NCI-H2227 treated with DMSO at 0.1 percent for 48 hours (cell line): ENCODE measurements at places on chromosomes 16 and 17.

DNA sequence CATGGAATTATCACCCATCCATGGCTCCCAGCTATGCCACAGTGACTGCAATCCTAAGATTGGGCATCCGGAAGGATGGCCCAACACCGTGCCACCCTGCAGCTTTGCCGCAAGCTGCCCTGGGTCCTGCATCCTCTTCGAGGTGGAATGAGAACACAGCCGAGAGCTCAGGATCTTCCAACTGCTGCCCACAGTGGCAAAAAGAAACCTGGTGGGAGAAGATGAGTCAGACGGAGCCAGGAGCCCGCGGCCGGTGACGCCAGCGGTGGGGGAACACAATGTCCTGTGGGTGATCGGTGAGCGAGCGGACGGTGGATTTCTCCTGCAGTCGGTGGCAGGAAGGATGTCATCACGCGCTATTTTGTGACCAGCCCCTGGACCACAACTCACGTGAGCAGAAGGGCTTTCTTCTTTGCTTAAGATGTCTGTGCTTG is 20.1 kb downstream of the CD7 start:
- no peak for DNase-seq

DNA sequence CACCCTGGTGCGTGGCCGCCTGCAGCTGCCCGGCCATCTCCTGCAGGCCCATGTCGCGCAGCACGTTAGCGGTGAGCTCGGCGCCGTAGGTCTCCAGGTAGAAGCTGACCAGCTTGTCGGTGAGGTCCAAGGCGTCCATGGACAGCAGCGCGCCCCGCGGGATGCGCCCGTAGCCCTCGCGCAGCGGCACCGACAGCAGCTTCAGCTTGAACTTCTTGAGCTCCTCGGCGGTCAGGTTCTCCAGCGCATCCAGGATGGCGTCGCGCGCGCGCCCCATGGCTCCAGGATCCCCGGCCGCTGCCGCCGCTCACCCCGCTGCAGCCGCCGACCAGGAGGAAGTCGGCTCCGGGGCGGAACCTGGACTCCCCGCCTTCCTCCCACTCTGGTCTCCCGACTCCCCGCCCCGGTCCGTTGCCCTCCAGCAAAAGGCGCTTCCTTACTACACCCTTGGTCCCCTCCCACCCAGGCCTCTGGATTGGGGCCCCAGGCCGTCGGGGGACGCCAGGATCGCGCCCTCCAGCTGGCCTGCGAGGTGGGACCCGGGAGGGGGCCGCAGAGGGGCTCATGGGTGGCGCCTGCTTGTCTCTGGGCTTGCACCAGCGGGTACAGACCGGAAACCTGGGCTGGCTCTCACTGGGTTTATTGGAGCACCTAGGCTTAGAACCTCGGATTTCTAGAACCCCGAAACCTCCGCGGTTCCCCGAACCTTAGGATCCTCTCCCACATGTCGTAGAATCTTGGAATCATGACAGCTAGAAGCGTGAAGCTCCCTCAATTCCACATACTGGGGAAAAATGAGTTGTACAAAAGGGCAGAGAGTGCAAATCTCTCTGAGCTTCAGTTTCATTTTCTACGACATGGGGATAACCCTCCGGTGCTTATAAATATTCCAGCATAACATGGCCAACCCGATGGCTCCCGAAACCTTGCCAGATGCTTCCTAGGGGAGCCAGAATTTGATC is at the start of gene PYCARD:
TSS of gene PYCARD (minus strand) at position 347 of the 962 bp plus-strand sequence. CDS start at position 277, 70 bp downstream.
- DNase-seq: peak; percentile 38

GRCh38 chr16:354971-355461 is 2.5 kb upstream of the AXIN1 start:
- no peak for DNase-seq

DNA sequence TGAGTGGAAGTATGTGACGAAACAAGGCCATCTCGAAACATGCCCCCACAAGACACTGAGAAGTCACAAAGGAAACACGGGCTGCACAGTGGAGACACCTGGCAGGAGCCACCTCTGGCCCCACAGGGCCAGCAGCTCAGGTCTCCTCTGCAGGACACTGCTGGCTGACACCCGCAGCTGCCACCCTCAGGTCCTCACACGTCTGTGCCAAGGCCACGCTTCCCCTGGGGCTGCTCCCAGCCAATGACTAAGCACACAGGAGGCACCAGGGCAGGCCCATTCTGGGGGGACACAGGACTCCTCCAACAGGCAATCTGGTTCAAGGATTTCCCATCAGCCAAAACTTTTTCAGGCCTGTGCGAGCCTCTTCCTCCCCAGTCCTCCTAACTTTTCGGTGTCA is 36.4 kb downstream of the MBTPS1 start:
- DNase-seq: no peak

- no peak for DNase-seq
These were observed 6.1 kb downstream of the ANKS4B start for GRCh38 chr16:21239646-21240045.

GRCh38 chr16:85868495-85868894 is 30.5 kb upstream of the IRF8 start:
- DNase-seq: no peak

DNA sequence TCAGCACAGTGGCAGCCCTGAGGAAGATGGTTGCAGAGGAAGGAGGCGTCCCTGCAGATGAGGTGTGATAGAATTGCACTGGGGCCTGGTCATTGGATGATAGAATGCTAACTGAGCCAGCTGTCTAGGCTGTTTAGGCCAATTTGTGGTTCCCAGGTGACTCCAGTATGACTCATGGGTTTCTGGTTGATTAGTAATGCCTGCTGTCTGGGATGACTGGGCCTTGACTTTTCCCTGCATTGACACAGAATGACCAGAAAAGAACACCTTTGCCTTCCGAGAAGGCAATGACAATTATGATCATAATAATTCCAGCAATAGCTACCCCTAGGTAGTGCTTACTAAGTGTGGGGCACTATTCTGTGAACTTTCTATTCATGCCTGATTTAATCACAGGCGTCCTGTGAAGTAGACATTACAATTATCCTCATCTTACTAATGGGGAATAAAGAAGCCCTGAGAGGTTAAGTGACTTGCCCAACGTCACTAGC is 31.5 kb downstream of the USP43 start:
- no peak for DNase-seq

- DNase-seq: no peak
These were observed 8.4 kb downstream of the LITAFD start for GRCh38 chr16:8890549-8890921.

- DNase-seq: no peak
These were observed 2.2 kb downstream of the PIP4K2B start for GRCh38 chr17:38797158-38797490.

- no peak for DNase-seq
These were observed 144.0 kb upstream of the IRX3 start for GRCh38 chr16:54430491-54431030.

DNA sequence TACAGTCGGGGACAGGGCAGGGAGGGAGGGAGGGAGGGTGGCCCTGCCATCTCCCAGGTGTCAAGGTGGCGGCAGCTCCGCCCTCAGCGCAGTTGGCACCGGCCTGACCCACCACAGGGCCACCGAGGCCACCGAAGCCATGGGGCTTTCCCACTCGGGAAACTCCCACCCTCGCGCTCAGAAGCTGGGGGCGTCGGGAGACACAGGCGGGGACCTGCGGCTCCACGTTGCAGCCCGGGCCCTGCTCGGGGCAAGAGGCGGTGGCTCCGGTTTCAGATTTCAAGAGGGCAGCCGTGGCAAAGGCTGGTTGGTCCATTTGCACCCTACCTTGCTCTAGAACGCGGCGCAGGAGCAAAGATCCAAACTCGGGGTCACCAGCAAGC is 544 bp downstream of the CYB561 start:
- DNase-seq: no peak

DNA sequence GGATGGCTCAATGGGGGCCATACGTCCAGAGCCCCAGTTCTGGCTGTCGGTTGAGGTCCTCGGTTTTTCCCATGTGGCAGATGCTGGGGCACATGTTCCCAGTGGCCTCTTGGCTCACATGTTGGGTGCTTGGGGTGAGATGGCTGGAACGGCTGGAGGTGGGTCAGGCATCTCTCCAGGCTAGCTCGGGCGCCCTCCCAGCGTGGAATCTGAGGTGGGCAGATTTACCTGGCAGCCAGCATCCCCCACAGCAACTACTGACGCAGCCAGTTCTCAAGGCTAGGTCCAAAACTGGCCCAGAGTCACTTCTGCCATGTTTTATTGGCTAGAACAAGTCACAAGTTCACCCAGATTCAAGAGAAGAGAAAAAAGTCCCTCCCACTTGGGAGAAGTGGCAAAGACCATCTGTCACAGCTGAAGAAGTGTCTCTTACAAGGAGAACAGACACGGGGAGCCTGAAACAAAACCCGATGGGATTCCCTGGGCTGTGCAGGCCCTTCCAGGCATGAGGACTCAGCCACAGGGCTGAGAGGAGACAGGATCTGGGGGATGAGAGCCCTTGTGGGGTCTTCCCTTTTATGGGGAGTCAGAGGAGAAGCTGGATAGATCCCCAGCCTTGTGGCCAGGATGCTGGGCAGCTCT is 15.2 kb downstream of the ACE start:
- DNase-seq: no peak

GRCh38 chr16:46918905-46919792 is 35.0 kb downstream of the GPT2 start:
- DNase-seq: peak; percentile 6

GRCh38 chr16:4454623-4455022 is 19.8 kb downstream of the NMRAL1 start:
- DNase-seq: no peak

DNA sequence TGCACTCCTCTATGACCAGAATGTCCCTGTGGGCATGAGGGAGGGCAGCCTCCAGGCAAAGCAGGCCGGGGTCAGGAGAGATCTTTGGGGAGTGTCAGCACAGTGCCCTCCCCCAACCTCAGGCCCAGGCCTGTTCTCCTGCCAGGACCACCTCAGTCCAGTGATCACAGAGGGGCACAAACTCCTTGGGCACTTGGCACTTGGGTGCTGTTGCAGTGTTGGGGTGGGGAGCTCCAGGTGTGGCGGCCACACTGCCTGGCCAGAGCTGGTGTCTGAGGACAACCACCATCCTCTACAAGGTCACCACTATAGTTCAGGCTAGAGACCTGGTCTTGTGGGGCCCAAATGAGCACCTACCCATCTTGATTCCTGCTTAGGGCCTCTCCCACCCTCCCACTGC is 37.2 kb downstream of the SMPD3 start:
- no peak for DNase-seq

GRCh38 chr17:42403150-42403549 is 14.9 kb upstream of the STAT3 start:
- no peak for DNase-seq

DNA sequence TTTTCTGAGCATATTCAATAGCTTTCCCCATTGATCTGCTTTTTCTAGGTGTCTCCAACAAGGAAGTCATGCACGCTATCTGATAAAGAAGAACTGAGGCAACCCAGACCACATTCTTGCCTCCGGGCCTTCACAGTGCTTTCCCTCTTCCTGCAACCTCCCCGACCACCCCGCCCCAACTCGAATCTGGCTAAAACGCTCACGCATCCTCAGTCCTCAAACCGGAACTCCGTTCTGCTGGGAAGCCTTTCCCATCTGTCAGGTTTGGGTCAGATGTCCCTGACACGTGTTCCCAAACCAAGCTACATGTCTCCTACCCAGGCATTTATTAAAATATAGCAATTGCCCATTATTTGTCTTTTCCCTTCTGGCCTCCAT is 112.7 kb downstream of the VPS53 start:
- DNase-seq: no peak

DNA sequence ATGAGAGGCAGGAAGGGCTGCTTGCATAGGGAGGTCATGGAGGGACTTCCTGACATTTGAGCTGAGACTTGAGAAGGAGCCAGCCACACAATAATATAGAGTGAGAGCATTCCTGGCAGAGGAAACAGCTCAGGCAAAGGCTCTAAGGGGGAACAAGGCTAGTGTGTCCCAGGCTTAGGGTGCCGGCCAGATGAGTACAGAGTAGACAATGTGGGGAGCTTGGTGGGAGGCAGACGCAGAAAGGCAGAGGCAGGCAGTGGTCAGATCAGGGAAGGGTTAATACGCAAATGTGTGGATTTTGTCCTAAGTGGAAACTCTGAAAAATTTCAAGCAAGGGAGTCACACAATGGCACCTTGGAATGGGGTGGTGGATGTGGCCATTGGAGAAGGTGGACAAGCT is 31.3 kb downstream of the CD300LB start:
- no peak for DNase-seq

DNA sequence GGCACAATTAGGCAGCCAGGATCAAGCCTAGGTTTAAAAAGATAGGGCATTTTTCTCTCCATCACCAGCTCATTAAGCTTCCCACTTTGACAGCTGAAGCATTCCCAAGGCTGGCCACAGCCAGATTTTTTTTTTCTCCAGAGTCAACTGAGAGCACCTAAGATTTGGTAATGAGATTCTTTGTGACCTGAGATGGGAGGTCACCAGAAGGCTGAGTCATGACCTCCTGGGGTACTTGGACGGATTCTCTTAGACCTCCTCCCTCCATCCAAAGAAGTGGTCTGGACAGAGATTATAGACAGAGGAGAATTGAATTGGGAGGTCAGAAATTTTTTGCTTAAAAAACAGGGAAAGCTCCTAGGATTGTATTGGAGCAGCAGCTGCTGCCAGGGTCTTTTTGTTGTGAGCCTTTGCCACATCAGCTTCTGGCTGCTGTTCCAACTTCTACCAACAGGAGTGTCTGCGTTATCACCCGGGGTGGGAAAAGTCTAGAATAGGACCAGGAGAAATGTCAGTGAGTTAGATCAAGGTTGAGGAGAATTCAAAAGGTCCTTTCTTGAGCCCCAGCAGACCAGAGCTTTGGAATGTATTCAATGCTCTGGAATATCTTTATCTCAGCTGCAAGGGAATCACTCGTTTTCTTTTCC is 221.2 kb upstream of the N4BP1 start:
- no peak for DNase-seq

DNA sequence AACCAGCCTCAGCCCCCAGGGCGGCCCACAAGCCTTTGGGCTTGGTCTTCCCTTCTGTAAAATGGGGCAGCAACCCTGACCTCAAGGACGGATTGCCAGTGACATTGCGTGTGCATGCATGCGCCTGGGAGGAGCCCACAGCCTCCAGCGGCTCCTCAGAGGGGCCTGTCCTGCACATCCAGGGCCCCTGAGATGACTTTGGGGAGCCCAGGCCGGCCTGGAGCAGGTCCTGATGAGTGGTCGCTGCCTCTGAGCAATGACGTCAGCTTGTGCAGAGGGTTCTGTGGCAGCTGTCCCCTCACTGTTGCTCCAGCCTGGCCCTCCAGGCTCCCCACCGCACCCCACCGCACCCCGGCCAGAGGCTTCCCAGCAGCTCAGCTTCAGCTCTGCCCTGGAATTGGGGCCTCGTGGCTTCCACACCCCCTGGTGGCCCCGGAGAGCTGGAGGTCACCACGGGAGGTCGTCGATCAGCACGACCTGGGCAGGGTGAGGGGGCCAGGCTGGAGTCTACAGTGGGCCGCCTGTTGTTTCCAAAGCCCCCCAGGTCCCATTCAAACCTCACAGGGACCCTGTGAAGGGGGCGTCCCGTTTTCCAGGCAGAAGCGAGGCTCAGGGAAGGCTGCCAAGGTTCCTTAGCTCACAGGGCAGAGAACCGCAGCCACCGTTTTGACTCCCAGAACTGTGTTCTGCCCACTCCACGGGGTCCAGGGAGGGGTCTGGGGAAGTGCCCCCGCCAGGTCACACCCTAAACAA is 341.8 kb downstream of the SEC14L1 start:
- DNase-seq: no peak

DNA sequence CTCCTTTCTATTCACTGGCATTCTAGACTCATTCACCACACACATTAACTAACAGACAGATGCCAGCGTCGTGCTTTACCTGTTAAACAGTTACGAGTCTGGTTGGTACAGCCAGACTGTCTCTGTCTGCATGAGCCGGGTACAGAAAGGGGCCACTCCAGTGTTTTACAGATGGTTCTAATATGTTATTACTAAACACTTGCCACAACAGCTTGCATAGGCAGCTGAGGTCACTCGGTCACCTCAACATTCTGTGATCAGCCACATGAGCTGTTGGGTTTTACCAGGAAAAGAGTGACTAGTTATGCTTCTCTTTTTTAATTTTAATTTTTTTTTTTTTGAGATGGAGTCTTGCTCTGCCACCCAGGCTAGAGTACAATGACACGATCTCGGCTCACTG is 25.2 kb downstream of the CD300A start:
- DNase-seq: no peak
